NCI-H2081 (cell line): ENCODE measurements at places on chromosomes 16 and 17.

DNA sequence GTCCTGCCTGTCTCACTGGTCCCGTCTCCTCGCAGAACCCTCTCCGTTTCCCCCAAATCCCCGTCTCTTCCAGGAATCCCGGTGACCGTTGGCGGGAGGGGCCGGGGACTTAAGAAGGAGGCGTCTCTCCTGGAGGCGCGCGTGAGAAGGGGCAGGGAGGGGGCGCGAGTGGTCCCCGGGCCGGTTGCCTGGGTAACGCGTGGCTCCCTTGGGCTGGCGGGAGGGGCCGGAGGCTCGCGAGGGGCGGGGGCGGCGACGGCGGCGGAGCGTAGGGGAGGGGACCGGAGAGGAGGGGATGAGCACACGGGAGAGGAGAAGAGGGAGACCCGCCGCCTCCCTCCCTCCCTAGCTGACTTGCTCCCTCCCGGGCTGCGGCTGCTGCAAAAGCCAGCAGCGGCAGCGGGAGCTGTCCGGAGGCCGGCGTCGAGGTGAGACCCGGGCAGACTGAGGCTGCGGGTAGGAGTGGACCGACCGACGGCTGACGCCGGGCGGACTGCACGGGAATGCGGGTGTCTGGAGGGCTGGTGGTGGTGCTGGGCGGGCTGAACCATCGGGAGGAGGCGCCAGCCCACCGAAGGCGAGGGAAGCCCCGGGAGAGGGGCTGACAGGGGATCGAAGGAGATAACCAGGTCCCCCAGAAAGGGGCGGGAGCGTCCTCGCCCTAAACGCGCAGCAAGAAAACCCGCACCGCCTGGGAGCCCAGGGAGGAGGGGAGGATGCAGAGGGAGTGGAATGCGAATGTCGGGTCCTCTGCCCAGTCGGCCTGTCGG is at the start of gene PRRT2:
Gene PRRT2 (plus strand): TSS at position 298 of the 770 bp plus-strand sequence. CDS start 862 bp downstream, outside the sequence.
- no peak for DNase-seq

GRCh38 chr17:51499897-51500296 is 239.6 kb downstream of the UTP18 start:
- no peak for DNase-seq

DNA sequence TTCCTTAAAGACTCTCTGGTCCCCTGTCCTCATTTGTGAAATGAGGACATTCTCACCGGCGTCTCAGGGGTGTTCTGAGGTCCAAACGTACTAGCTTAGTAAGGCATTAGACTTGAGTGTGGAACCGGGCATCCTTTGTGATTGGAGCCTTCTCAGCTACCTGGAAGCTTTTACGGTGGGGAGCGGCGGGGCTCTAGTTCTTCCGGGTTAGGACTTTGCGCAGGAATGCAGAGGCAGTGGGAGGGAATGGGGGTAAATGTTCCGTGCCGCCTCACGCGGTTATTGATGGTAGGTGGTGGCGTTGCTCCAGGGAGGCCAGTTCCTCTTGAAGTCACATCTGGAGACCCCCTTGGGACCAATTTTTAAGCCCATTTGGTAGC is 113.6 kb downstream of the SNX29 start:
- no peak for DNase-seq

DNA sequence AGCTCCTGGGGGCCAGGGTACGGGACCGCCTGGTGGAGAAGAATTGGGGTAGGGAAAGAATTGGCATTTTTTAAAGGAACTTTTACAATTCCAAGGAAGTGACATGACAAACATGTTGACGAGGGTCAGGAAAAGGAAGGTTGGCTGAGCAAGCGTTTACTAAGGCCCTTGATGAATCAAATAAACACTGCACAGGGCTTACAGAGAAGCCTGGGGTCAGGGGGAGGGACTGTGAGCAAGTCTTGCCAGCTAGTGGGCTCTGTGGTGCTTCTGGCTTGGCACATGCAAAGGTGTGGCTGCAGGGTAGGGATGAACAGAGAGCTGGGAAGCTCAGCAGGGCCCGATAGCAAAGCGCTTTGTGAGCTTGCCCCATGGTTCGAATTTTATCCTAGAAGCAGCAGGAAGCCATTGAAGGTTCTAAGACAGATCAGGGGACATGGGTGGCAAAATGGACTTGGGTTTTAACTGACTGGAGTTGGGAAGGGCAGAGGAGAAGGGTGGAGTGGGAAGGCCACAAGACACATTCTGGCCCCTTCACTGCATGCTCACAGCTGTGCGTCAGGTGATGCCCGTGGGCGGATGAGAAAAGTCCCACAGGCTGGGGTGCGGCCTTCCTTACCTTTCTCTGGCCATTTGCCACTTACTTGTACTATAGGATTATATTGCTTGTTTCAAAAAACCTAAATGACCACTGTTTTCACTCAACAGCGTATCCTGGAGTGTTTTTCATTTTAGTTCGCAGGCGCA is 117.8 kb downstream of the SOCS1 start:
- no peak for DNase-seq

- DNase-seq, result no peak
Measured at GRCh38 chr17:50928646-50929045, 62.5 kb upstream of the TOB1 start.

DNA sequence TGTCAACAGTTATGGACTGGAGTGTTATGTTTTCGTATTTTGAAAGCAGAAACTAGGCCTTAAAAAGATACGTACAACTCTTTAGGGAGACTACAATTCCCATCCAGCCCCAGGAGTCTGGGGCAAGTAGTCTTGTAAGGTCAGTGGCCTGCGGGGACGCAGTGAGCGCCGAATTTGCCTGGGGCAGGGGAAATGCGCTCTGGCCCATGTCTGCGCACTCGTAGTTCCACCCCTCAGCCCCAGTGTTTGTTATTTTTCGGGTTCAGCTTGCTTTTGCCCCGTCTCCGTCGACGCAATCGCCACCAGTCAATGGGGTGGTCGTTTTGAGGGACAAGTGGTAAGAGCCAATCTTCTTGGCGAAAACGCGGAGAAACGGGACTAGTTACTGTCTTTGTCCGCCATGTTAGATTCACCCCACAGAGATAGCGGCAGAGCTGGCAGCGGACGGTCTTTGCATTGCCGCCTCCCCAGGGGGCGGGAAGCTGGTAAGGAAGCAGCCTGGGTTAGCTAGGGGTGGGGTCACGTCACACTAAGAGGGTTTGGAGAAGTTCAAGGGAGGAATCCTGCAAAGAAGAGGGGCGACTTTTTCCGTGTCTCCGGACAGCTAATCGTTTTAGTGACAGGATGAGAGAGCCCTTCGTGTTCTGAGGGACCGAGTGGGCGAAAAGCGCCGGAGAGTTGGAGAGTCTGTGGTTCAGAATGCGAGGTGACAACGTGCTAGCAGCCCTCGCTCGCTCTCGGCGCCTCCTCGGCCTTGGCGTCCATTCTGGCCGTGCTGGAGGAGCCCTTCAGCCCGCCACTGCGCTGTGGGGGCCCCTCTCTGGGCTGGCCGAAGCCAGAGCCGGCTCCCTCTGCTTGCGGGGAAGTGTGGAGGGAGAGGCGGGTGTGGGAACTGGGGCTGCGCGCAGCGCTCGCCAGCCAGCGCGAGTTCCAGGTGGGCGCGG is 1.1 kb upstream of the BRCA1 start:
- DNase-seq, result no peak

DNA sequence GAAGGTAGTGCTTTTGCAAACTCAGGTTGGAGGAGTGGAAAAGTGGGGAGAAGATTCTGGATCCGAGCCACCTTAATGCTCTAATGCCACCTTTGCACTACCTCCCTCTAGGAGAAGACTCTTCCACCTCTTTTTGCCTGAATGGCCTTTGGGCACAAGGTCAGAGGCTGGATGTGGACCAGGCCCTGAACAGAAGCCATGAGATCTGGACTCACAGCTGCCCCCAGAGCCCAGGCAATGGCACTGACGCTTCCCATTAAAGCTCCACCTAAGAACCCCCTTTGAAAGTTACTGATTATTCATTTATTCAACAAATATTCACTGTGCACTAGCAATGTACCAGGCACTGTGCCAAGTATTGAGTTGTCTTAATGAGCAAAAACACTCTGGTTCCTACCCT is 3.2 kb downstream of the SHBG start:
- no peak for DNase-seq

DNA sequence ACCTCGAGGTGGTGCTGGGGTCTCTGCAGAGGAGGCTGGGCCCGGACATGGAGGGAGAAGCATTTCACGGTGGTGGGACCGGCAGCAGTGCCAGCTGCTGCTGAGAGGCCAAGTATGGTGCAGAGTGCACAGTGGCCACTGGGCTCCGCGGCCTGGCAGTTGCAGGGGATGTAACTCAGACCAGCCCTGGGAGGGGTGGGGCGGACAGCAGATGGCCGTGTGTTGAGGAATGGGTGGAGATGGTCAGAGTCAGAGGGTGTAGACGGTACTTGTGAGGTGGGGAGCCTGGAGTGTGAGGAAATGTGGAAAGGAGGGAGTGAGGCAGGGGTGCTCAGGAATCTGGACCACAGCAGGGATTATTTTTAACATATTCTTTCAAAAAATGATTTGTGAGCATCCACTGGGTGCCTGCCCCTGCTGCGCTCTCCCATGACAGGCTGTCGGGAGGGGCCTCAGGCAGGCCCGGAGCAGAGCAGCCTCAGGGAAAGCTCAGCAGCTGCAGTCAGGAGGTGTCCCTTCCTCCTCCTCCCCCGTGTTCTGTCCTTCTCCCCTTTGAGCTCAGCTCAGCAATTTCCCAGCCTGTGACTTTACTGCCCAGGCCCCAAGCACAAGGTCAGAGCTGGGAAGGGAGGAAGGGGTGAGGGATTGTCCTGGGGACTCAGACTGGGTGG is 113.1 kb downstream of the RAP1GAP2 start:
- no peak for DNase-seq

- no peak for DNase-seq
Measured at GRCh38 chr17:68993112-68993511, 37.9 kb upstream of the ABCA8 start.

DNA sequence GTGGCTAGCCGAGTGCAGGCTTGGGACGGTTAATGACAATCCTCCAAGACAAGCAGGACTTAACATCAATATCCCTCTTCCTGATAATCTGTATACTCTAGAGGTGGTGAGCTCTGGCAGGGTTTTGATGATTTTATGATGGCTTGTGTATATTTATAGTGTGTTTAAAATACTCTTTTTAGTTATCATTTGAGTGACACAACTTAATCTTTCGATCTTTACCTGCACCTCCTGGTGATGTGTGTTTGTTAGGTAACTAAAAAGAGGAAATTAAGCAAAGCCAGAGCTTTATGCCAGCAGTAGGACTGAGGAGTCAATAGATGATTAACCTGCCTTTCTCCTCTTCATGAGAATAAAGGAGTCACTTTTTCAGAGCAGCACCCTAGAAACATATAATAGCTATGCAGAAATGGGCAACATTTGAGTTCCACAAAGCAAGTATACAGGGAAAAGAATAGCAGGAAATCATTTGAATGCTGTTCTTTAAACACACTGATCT is 210.5 kb downstream of the IRX3 start:
- DNase-seq, result peak; percentile 17

DNA sequence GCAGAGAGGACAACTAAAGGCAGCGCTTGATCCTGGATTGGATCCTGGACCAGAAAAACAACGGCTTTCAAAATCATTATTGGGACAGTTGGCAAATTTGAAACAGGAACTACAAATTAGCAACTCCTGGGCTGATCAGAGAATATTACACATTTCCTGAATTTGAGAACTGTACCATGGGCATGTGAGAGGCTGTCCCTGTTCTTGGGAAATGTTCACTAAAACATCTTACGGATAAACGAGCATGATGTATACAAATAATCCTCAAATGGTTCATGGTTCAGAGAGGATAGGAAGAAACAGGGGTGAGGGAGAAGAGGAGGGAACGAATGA is 2.3 kb upstream of the ITGAE start:
- no peak for DNase-seq

GRCh38 chr17:57560319-57560705 is 184.8 kb downstream of the CCDC182 start:
- DNase-seq, result no peak

GRCh38 chr16:78927766-78928165 is 672.8 kb downstream of the MAF start:
- no peak for DNase-seq

- peak; percentile 69 for DNase-seq
Measured at GRCh38 chr16:85396879-85397871, 215.9 kb upstream of the GSE1 start.

- DNase-seq, result no peak
Measured at GRCh38 chr16:79449067-79449769, 151.3 kb downstream of the MAF start.

DNA sequence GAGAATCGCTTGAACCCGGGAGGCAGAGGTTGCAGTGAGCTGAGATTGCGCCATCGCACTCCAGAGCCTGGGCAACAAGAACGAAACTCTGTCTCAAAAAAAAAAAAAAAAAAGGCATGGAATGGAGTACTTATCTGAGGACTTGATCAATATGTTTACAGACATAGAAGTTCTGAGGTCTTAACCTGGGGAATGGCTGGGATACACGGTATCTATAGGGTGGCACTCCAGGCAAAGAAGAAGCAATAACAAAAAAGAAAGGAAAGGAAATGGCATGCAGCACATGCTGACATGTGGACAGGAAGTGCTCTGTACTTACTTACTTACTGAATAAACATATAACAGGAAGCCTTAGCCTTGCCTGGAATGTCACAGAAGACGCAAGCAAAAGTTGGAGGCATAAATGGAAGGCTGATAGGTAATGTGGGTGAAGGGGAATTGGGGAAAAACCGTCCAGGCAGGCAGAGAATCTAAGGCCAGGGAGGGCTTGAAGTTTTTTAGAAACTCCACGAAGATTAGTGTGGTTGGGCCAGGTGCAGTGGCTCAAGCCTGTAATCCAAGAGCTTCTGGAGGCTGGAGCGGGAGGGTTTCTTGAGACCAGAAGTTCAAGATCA is 10.1 kb upstream of the SPOP start:
- DNase-seq, result no peak

GRCh38 chr16:60739737-60740683 is 1296.2 kb downstream of the CDH8 start:
- no peak for DNase-seq

DNA sequence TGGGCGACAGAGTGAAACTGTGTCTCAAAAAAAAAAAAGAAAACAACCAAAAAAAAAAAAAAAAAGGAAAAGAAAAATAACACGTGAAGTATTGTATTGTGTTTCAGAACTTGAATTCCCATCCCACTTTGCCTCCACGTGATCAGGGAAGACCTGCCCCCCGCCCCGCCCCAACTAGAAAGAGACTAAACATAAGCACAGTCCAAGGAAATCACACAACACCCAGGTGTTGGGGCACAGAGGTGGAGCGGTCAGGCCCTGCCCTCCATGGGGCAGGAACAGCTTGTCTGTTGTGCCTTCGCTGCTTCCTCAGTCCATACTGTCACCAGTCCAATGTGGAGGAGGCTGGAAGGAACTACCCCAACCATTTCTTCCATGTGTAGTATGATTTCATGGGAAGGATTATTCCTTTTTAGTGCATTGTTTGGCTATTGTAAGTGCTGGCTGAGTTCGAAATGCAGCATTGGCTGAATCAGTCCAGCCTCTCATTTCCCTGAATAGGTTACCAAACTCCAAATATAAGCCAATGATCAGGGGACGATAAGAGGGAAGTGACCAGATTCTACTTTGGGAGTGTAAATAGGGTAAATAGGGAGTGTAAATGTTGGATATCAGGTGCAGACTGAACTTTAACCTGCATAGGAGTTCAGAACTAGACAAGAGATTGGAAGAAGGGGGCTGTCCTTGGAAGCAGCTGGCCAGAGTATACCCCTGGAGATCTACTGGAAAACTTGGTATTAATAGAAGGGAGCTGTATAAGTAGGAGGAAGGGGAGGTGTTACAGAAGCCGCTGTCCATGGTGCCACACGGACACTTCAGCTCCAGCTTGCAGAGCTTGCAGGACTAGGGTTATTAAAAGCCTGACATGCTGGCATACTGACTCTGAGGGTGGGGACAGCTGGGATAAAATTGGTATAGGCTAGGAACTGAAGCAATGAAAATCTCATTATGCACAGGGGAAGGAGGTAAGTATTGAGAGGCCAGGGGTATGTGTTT is 50.7 kb downstream of the TANGO6 start:
- DNase-seq, result no peak
